ENCODE measurements at places on chromosomes 5 and 9.
A peak's percentile ranks its signal among the peaks of the same experiment; 100 is the strongest.

DNA sequence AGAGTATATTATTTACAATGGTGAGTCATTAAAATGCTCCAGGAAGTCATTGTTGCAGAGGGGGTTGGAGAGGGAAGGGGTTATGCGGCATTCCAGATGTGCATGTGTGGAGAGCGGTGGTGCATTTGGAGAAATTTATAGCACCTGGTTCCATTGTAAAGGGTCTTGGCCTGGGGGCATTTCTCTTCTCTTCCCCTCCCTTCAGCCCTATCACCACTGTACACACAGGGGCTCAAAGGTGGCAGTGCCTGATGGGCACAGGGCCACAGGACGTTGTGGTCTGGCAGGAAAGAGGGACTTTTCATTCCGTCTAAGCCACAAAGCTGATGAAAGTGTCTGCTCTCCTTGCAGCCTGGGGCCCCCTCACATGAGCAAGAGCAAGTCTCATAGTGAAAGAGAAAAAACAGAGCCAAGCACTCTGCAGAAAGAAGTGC lies 442.4 kb upstream of the ZNF462 start:
- DNase-seq, result peak; percentile 7

DNA sequence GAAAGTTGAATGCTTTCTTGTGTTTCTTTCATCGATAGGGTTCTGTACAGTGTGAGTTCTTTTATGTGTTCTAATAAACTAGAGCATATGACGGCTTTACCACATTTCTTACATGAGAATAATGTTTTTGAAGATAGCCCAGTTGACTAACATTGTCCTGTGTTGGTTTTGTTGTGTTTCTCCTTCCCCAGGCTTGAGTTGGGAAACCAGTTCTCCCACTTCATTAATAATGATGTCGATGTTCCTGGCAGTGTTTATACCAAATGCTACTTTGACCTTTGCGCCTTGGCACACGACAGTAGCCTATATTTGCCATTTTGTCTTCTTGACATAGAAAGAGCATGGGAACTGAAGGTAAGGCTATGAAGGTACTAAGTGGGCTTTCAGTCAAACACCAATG lies 14.4 kb upstream of the ZNF782 start:
- no peak for DNase-seq

GRCh38 chr9:9754186-9754585 lies 858.6 kb downstream of the PTPRD start:
- DNase-seq, result no peak

GRCh38 chr9:121321016-121321503 lies 49.0 kb downstream of the STOM start:
- DNase-seq, result peak; percentile 48

- DNase-seq, result no peak
These were observed 124.2 kb downstream of the GNA14 start for GRCh38 chr9:77523891-77524290.

GRCh38 chr5:36969700-36970395 lies 93.3 kb downstream of the NIPBL start:
- no peak for DNase-seq

GRCh38 chr9:8860086-8860485 lies 1060.5 kb upstream of the DMAC1 start:
- no peak for DNase-seq

DNA sequence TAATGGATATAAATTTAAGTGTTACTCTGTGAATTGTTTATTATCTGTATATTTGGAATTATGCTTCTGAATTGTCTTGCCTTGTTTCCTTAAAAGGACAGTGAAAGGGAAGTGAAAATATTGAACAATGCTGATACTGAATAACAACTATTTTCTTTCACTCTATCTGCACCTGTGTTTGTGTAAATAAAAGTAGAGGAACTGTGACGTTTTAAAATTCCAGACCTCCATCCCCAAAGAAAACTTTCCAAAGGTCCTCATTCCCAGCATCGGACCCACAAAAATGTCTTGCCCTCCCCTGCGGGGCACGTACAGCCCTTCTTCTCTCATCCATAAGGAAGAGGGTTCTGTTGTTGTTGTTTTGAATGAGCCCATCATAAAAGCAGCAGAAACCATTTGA lies 100.0 kb downstream of the NLN start:
- no peak for DNase-seq

DNA sequence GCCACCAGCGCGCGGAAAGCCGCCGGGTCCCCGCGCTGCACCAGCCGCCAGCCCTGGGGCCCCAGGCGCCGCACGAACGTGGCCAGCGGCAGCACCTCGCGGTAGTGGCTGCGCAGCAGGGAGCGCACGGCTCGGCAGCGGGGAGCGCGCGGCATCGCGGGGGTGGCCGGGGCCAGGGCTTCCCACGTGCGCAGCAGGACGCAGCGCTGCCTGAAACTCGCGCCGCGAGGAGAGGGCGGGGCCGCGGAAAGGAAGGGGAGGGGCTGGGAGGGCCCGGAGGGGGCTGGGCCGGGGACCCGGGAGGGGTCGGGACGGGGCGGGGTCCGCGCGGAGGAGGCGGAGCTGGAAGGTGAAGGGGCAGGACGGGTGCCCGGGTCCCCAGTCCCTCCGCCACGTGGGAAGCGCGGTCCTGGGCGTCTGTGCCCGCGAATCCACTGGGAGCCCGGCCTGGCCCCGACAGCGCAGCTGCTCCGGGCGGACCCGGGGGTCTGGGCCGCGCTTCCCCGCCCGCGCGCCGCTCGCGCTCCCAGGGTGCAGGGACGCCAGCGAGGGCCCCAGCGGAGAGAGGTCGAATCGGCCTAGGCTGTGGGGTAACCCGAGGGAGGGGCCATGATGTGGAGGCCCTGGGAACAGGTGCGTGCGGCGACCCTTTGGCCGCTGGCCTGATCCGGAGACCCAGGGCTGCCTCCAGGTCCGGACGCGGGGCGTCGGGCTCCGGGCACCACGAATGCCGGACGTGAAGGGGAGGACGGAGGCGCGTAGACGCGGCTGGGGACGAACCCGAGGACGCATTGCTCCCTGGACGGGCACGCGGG lies at the start of gene TERT:
TSS of gene TERT (minus strand) at position 234 of the 815 bp plus-strand sequence. CDS start at position 155, 79 bp downstream.
- DNase-seq, result no peak

GRCh38 chr5:137734962-137735554 lies 831 bp downstream of the KLHL3 start:
- peak; percentile 36 for DNase-seq

- DNase-seq, result no peak
These were observed 54.4 kb upstream of the FABP6 start for GRCh38 chr5:160174780-160175437.

Measured in brain microvascular endothelial cell (primary cell).